ENCODE measurements at places on chromosomes 7 and 10.

GRCh38 chr7:69534461-69535041 lies 63.7 kb upstream of the AUTS2 start:
- no peak for DNase-seq

DNA sequence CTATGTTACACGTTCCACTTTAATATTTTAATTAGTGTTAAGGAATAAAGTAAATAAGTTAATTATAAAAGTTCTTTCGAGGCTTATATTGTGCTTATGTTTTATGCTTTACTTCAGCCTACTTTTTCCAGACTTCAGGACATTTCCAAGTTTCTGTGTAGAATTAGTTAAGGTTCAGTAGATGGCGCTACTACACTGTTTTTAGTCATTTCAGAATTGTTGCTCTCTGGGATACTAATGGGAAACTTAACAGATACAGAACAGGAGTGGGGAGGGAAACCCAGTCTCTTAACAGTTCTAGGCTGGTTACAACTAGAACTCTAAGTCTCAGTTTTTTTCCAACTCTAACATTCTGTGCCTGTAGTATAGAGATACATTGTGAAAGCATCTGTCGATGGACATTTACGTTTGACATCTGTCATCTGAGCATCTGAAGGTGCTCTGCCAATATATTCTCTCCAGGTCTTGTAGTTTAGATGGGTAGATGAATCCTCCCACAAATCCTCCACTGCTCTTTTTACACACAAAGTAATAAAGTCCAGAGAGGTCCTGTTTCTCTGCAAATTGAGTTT lies 56.8 kb upstream of the FAM171A1 start:
- no peak for DNase-seq

GRCh38 chr7:130734815-130735716 lies 1.1 kb upstream of the KLF14 start:
- DNase-seq = no peak

GRCh38 chr7:90618876-90619275 lies 22.8 kb downstream of the CDK14 start:
- no peak for DNase-seq

DNA sequence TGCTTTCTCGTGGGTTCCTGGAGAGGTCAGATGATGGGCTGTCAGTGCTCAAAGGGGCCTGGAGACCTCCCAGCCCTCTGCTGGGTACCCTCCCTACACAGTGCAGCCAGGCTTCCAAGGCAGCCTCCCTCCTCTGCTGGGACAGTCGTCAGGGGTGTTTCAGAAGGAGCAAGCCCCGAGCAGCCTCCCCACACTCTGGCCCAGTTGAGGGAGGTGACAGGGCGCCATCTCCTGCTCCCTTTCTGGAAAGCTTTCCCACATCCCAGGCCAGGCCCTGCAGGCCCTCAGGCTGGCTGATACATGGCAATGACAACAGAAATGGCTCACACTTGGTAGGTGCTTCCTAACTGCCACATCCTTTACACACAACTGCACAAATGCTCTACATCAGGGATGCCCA lies 32.1 kb downstream of the KCNMA1 start:
- DNase-seq = no peak

DNA sequence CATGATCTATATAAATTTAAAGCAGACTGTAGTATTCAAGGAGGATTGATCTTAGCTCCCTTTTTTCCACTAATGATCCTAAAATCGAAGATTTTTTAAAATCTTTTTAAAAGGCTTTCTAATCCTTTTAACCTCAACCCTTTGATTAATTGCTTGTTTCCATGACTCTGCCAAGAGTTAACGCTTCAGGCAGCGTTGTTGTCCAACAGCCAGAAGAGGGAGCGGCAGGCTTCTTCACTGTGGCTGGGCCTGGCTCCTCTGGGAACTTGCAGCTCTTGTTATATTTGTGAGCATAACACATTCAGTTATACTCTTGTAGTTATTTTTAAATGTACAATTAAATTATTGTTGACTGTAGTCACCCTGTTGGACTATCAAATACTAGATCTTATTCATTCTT lies 26.3 kb downstream of the CRCP start:
- no peak for DNase-seq
